ENCODE measurements at places on chromosomes 2 and 18.

- DNase-seq = peak; percentile 71
Observed at GRCh38 chr18:57859314-57859713, 56.2 kb upstream of the ATP8B1 start.

DNA sequence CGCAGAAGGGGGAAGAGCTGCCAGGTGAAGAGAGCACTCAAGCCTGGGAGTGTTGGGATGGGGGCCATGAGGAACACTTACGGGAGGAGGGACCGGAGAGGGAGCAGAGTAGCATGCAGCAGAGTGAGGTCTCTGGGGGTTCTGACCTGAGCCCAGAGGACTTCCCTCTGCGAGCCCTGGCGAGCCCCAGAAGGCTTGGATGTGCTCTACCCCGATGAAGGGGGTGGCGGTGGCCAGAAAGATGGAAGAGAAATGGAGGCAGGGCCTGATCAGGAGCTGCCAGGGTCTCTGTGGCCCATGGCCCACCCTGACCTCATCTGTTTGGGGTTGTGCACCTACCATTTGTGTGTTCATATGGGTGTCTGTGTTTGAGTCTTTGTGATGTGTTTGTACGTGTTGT is 42.0 kb downstream of the CROCC2 start:
- no peak for DNase-seq

DNA sequence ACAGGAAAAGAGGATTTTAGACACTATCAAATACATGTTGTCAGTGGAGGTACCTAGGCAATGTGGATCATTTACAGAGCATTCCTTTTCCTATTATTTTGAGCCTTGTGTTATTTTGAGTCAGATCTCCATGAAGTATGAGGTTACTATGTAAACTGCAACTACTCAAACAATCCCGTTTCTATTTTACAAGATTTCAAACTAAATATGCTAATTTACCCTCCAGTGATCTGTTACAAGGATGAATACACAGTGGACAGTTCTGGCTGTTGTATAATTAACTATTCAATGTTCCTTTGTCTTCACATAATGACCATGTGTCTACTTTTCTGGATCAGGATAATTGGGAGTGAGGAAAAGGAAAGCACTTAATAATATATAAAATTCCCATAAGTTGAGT is 4.6 kb downstream of the HOXD1 start:
- no peak for DNase-seq

GRCh38 chr2:118123561-118124232 is 35.4 kb downstream of the INSIG2 start:
- DNase-seq = no peak

DNA sequence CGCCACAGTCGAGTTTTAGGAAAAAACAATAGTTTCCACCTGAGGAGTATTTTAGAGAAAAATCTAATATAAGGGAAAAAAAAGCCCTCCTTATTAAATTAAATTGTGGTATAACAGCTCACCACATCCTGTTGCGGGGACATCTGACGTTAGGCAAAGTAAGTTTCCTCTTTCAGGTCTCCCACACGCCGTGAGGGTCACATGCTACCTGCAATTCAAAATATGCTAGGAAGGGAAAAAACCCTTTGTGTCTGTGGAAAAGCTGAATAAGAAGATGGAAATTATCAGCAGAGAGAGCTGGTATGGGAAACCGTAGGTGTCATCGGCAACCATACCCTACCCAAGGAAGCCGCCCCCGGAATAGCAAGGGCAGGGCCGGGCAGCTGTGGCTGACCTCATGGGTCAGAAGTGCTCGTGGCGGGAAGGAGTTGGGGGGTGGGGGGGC is 128.0 kb downstream of the NFATC1 start:
- peak; percentile 85 for DNase-seq

- DNase-seq = no peak
Observed at GRCh38 chr2:203016716-203017115, 2.0 kb downstream of the NBEAL1 start.

GRCh38 chr2:39851651-39852110 is 72.6 kb upstream of the THUMPD2 start:
- peak; percentile 75 for DNase-seq

DNA sequence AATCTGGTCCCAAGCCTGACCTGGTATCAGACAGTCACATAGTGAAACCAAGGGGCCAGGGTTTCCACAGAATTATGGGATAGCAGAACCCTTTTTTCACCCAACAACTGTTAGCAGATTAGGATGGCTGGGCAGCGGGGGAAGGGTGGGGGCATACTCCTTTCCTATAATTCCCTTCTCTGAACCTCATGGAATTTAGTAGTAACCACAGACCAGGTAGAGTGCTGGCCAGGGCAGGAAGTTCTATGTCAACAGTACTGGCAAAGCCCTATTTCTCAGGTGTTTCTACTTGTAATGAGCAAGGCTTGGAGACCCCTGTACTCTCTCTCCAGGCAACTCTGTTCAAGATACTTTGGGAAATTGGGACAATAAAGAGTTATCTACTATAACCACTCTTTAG is 174.6 kb downstream of the THADA start:
- no peak for DNase-seq

DNA sequence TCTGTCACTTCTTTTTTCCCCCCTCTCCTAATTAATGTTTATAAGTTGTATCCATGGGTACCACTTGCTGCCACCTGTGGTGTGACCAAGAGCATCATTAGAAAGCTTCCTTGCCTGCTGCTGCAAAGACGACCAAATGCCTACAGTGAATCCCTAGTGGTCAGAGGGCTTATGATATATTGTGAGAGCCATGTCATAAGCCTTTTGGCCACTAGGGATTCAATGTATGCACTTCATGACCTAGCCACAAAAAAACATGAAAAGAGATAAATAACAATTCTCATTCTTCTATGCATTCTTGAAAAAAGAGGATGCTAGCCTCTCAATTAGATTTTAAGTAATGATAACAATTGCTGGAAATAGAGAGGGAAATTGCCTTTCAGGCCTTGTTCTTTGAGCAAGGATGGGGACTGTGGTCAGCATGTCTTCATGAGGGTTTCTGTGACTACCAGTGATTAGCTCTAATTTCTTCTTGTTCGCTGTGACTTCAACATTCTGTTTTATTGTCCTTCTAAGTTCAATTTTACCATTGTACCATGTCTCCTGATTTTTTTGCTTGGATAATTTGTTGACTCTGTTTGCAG is 435.3 kb downstream of the TGIF1 start:
- DNase-seq = peak; percentile 54

DNA sequence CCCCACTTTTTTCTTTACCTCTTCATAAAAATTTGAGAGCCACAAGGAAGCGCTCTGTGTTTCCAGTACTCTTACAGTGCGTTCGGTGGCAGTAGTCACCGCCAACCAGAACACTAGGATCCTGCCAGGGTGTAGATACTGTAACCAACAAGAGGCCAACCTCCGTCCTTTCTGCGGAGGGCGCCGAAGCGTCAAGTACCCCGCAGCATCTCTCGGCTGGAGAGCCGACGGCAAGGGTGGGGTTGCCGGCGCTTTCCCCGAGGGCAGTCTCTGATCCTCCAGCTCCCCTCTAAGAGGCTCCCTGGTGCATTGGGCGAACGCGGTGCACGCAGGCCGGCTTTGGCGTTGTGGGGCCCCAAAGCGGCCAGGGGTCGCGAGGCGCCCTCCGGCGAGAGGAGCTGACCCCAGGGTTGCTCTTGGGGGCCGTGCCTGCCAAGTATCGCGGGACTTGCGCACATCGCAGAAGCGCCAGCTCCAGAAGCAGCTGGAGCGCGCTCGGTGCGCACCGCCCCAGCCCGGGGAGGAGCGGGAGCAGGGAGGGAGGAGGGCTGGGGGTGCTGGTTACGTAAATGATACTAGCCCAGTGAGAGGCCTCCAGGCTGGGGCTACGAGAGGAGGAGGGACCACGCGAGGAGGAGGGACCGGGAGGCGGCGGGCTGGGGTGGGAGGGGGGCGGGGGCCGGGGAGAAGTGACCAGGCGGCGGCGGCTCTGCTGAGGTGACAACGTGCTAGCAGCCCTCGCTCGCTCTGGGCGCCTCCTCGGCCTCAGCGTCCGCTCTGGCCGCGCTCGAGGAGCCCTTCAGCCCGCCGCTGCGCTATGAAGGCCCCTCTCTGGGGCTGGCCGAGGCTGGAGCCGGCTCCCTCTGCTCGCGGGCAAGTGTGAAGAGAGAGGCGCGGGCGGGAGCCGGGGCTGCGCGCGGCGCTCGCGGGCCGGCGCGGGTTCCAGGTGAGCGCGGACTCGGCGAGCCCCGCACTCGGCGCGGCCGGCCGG is at the start of gene GALNT13:
Gene GALNT13 (plus strand): TSS at position 692 of the 991 bp plus-strand sequence.
- no peak for DNase-seq

GRCh38 chr2:38496927-38497669 is 105.6 kb downstream of the HNRNPLL start:
- DNase-seq = no peak

- DNase-seq = no peak
Observed at GRCh38 chr18:42290318-42291307, 335.6 kb downstream of the PIK3C3 start.

DNA sequence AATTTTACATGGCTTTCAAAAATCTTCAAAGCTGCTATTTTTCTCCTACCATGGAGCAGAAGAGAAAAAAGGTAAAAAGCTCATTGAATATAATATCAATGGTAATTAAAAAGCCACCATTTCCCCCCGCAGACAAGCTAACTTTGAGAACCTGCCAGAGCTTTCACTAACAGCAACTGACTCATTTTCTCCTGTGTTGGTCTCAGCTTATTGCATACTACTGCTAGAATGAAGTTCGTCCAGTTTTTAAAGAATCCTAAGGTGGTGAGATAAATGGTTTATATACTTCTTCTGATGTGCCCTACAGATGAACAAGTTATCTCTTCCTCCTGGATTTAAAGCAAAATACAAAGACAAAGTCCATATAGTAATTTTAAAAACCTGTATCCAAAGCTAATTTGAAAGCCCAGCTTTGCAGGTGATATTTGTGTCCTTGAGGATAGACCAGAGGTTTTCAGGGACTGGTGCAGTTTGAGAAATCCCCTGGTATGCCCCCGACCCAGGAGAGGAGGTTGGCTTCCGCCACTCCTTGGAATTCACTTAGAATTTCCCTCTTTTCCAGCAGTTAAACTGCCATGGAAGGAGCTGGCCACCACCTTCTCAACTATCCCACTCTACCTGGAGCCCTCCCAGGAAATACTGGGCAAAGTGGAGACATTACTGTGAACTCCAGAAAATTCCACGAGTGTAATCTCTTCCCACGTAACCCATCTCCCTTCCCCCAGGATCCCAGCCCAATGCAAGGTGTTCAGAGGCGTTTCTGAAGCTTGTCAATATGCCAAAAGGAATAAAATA is 17.5 kb downstream of the YPEL5 start:
- DNase-seq = no peak

- DNase-seq = no peak
Observed at GRCh38 chr2:218006741-218007140, 3.9 kb upstream of the TNS1 start.

GRCh38 chr18:6330786-6331185 is 83.9 kb downstream of the L3MBTL4 start:
- DNase-seq = no peak

DNA sequence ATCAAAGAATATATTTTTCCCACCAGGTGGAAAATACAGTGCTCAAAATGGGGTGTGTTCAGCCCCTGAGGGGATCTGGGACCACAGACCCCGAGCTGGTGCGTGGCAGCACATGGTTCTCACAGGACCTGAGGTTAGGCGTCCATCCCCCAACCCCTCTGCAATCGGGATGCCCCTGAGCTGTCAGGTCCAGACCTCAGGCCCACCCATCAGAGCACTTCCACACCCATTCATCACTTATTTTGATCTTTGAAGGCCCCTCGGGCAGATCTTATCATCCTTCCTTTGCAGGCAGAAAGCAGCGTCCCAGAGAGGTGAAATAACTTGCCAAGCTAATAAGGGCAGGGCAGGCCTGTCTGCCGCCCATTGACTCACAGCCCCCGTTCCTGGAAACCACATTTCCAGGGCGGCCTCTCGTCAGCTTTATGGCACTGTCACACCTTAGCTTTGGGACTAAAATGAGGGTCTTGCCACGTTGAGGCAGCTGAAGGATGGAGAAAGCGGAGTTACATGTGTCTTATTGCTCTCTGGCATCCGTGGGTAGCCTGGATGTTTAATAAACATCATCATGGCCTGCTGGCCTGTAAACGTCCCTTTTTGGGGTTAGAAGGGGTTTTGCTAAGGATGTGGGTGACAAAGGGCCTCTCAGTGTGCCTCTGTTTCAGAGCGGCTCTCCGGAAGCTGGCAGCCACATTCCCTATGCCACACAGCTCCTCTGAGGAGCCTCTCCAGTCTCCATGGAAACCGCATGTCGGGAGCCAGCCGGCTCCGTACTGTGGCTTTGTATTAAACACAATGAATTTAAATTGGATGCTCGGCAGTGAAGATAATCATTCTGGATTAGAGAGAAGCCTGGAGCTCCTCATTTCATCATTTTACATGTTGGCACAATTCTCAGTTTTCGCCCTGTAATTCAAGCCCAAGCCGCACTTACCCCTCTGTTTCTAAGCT is 58.3 kb upstream of the MAPRE3 start:
- DNase-seq = no peak

GRCh38 chr18:57018845-57019244 is 128.0 kb upstream of the BOD1L2 start:
- DNase-seq = no peak

DNA sequence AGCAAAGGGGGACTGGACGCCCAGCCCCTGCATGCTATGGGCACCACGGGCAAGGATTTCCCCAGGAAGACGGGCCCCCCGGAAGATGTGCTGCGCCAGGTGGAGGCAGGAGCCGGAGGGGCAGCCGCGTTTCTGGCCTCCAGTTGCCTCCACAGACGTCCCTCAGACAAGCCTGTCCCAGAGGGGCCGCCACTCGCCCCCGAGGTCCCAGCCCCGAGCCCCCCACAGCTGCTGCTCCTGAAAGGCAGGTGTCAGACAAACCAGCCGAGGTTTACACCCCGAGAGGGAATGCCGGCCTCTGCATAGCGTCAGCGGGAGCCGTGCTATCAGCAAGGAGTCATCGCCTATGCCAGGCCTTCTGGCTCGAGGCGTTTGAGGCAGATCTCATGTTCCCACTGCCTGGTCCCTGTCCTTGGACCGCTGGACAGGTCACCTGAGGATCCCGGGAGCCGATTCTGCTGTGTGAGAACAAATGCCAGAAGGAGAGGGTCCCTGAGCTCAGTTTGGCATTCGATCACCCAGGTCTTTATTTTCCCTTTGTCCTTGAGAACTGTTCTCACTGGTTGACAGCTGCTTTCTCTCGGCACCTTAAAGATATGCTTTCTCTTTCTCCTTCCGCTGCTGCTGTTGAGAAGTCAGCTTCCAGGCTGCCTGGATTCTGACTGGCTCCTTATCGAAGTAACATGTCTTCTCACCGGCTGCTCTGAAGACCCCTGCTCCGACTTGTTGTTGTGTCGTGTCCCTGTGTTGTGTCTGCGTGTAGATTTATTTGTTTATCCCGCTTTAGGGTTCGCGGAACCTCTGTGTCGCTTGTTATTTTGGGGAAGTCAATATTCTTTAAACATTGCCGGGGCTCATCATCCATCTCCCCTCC is 20.6 kb downstream of the CROCC2 start:
- DNase-seq = no peak

- DNase-seq = peak; percentile 95
Observed at GRCh38 chr2:19901442-19902215, at the start of gene TTC32. Gene TTC32 (minus strand): TSS chr2:19901983. CDS start chr2:19901854, 129 bp downstream.

All from NAMALWA (cell line).